ENCODE measurements at places on chromosomes 7 and 10.

DNA sequence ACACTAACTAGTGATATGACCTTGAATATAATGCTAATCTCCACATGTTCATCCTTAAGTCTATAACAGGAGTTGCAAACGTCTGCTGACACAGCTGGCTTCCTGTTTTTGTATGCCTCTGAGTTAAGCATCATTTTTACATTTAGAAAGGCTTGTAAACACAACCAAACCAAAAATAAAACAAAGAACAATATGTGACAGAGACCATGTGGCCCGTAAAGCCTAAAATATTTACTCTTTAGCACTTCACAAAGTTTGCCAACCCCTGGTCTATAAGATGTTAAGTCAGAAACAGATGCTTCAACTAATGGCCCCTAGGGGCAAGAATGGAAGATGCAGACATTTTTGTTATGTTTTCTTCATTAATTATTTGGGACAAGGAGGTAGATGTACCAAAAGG, 109.3 kb downstream of the CPEB3 start:
- DNase-seq = no peak

DNA sequence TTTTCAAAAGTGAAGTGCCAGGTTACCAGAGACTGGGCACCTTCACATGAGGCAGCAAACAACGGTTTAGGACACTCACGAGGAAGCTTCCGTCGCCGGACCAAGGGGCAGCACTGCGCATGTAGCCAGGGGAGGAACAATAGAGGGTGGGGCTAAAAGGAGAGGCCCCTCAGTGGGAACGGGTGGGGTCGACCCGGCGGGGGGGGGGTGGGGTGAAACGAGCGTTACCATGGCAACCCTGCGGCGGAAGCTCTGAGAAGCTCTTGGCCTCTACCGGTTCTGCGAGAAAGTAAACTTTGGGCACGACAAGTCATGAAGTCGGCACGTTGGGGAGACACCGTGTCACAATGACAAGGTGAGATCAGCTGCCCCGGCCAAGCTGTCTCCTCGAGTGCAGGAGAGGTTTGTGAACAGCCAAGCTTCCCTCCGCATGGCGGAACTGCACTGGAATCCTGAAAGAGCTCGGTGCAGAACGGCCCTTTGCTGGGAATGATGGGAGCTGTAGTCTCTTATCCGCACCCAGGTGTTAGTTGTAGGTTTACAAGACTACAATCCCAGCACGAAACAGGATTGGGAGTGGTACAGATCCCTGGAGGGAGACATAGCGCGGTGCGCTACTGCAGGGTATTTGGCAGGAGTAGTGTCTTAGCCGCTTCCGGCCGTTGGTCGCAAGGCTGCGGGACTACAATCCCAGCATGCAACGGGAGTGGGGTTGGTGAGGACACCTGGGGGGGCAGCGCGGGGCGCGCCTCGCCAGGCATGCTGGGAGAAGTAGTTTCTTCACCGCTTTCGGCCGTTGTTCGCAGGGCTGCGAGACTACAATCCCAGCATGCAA, 72.8 kb upstream of the ZNF722 start:
- peak; percentile 11 for DNase-seq

- DNase-seq = no peak
Observed at GRCh38 chr10:121448766-121449421, 149.3 kb downstream of the FGFR2 start.

DNA sequence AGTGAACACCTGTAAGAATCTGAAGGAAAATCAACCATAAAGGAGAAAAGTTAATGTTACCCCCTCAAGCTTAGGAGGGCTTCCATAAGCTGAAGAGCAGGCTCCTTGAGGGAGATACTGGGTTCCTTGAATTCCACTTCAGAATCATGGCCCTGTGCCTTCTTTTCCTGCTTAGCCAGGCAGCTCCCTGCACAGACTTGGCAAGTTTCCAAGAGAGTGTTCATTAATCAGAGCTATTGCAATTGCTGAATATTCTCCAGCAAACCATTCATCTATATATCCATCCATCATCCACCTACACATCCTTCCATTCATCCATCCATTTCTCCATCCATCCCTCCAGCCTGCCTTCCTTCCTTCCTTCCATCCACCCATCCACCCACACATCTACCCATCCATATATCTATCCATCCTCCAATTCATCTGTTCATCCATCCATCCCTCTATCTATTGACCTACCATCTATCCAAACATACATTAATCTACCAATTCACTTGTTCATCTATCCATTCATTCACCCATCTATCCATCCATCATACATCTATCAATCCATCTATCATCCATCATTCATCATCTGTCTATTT, 574.4 kb downstream of the PTPRN2 start:
- DNase-seq = no peak

GRCh38 chr10:86862373-86862772, 95.0 kb downstream of the MMRN2 start:
- no peak for DNase-seq

GRCh38 chr7:108028111-108028510, 25.1 kb upstream of the LAMB1 start:
- no peak for DNase-seq

GRCh38 chr7:159038066-159038465, 106.6 kb downstream of the VIPR2 start:
- no peak for DNase-seq

GRCh38 chr10:124522131-124522932, 60.7 kb downstream of the LHPP start:
- no peak for DNase-seq

GRCh38 chr7:55400191-55400590, 35.1 kb downstream of the LANCL2 start:
- DNase-seq = no peak

GRCh38 chr10:100043344-100043743, 33.6 kb upstream of the DNMBP start:
- DNase-seq = no peak

DNA sequence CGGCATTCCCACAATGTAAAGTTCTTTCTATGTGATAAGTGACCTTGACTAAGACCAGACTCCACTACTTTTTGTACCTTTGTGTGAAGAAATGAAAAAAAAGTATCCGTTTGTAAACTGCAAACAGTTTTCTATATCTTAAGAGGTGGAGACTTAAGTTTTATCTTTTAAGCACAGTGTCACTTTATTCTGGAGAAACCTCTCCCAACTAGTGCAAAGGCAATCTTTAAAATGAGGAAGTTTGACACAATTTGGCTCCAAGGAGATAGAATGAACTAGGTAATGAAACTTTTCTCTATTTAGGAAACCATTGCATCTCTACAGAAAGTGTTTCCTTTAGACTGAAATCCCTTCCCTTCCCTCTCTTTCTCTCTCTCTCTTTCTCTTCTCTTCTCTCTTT, 122.9 kb downstream of the SAMD9 start:
- DNase-seq = no peak
